ENCODE measurements at places on chromosomes 4 and X.
A peak's percentile ranks its signal among the peaks of the same experiment; 100 is the strongest.

DNA sequence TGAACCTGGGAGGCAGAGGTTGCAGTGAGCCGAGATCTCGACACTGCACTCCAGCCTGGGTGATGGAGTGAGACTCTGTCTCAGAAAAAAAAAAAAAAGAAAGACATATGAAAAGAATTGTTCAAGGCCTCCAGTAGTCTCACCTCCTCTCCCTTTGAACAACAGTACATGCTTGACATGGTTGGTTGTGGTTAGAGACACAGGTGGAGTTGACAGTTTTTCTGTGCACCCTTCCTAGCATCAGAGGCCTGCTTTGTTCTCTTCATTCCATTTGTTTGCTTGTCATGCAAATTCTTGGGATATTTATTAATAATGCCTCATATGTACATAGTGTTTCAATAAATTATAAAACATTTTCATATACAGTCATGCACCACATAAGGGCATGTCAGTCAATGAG, 18.3 kb upstream of the PDCL2 start:
- DNase-seq = no peak

GRCh38 chrX:38055170-38055847, 49.0 kb downstream of the SYTL5 start:
- DNase-seq = no peak

DNA sequence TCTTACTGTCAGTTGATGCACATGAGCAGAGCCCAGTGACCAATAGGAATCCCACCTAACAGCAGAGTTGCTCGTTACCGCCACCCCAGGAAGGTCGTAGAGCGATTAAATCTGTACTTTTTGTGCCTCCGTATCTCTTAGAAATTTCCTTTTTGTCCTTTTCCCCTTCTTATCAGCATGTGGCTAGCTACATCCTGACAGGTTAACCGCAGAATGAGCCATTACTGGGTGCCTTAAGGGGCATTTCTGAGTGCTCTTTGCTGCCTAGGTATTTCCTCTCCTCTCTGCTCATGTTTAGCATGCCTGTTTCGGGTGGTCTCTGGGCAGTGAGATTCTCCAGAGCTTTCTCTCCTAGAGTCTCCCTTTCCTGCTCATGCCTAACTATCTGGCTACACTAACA, 530.5 kb downstream of the FAM133A start:
- no peak for DNase-seq

- no peak for DNase-seq
Measured at GRCh38 chr4:152531479-152531878, 4.4 kb downstream of the FBXW7 start.

- DNase-seq = no peak
Measured at GRCh38 chr4:138736362-138736761, 279.2 kb upstream of the NOCT start.

- no peak for DNase-seq
Measured at GRCh38 chrX:130691576-130691975, 211.4 kb downstream of the ENOX2 start.

GRCh38 chrX:29580560-29580959, 634.8 kb upstream of the MAGEB2 start:
- DNase-seq = no peak

- DNase-seq = no peak
Measured at GRCh38 chrX:63656871-63657580, 128.0 kb downstream of the ARHGEF9 start.

DNA sequence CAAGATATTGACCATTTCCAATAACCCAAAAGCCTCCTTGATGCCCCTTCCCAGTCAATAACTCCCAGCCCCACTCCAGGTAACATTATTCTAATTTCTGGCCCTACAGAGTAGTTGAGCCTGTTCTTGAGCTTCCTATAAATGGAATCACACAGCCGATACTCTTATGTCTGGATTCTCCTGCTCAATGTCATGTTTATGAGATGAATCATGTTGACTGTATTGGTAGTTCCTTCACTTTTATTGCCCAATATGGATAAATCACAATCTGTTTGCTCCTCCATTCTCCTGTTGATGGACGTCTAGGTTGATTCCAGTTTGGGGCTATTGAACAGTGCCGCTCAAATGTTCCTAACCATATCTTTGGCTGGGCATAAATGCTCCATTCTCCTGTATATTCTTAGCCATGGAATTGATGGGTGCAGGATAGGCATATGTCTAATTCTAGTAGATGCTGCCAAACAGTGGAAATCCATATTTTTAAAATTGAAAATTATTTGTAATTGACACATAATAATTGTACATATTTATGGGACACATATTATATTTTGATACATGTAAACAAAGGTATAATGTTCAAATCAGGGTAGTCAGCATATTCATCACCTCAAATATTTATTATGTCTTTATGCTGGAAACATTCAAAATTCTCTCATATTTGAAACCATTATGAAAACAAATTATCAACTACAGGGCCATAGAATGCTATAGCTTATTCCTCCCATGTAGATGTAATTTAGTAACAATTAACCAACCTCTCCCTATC, 40.5 kb upstream of the SLC2A9 start:
- no peak for DNase-seq

GRCh38 chrX:115560211-115560977, 580 bp upstream of the PLS3 start:
- no peak for DNase-seq

- no peak for DNase-seq
Measured at GRCh38 chr4:48653217-48654014, 126.7 kb downstream of the FRYL start.

GRCh38 chr4:23060776-23061175, 368.0 kb downstream of the GBA3 start:
- no peak for DNase-seq

GRCh38 chrX:122439831-122440230, 744.2 kb upstream of the GRIA3 start:
- DNase-seq = no peak

DNA sequence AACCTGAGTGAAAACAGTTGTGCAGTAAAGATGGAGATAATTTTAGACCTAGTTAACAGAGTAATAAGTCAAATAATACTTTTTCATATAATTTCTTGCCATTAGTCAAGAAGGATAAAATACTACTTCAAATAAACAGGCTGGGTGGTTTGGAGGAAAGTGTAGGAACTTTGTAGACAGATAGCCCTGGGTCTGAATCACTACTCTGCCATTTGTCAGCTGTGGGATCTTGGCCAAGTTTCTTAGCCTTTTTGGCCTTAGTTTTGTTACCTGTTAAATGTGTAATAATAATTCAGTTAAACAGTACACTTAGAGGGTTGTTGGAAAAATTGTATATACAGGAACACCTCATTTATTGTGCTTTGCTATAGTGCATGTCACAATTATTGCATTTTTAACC, 163.7 kb downstream of the NPNT start:
- DNase-seq = no peak

DNA sequence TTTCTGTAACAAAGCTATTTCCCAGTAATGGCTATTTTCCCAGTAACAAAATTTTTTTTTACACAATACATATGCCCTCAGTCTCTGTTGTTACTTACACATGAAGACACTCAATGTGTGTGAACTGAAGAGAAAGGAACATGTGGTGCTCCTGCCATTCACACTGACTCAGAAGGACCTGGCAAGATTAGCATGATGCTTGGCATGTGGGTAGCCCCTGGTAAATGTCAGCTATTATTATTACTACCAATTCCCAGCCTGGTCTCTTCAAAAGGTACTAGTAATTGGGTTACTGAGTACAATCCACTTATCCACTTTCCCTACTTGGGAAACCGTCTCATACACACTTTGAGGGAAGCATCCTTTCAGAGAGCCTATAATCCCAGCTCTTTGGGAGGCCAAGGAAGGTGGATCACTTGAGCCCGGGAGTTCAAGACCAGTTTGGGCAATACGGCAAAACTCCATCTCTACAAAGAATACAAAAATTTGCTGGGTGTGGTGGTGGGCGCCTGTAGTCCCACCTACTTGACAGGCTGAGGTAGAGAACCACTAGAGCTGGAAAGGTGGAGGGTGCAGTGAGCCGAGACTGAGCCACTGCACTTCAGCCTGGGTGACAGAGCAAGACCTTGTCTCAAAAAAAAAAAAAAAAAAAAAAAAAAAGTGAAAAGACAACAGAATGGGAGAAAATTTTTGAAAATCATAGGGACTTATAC, 14.6 kb downstream of the RBBP7 start:
- DNase-seq = no peak

- no peak for DNase-seq
Measured at GRCh38 chr4:27366104-27366823, 505.6 kb downstream of the STIM2 start.

GRCh38 chr4:26131711-26132110, 189.1 kb upstream of the RBPJ start:
- no peak for DNase-seq

DNA sequence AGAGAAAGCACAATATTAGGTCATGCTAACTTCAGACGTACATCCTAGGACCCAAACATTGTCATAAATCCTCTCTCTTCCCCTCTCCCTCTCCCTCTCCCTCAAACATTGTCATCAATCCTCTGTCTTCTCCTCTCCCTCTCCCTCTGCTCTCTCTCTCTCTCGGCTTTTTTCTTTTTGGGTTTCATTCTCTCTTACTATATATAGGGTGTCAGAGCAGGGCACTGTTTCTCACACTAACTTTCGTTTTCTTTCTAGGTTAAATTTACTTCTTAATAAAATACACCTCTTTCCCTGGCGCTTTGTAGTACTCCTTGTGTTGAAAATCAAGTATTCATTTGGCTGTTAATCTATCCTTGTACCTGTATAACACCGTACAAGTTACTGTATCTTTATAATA, 37.0 kb upstream of the HERC5 start:
- no peak for DNase-seq

DNA sequence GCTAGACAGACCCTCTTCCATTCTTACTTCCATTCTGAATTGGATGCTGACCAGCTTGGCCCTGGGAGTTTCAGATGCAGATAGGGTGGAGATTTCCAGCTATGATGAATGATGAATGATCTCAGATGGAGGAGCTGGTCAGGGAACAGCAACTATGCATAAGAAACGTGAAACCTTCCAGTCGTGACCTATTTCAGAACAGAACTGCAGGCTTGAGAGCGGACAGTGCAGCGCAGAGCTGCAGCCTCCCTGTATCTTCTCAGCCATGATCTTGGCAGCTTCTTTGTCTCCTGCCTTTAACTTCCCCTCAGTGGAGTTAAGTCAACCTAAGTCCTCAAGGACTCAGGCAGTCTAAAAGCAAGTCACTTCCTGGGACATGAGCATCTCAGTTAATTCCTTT, 43.3 kb upstream of the HAND2 start:
- no peak for DNase-seq

- DNase-seq = no peak
Measured at GRCh38 chr4:8242782-8243560, 26.6 kb upstream of the HTRA3 start.

DNA sequence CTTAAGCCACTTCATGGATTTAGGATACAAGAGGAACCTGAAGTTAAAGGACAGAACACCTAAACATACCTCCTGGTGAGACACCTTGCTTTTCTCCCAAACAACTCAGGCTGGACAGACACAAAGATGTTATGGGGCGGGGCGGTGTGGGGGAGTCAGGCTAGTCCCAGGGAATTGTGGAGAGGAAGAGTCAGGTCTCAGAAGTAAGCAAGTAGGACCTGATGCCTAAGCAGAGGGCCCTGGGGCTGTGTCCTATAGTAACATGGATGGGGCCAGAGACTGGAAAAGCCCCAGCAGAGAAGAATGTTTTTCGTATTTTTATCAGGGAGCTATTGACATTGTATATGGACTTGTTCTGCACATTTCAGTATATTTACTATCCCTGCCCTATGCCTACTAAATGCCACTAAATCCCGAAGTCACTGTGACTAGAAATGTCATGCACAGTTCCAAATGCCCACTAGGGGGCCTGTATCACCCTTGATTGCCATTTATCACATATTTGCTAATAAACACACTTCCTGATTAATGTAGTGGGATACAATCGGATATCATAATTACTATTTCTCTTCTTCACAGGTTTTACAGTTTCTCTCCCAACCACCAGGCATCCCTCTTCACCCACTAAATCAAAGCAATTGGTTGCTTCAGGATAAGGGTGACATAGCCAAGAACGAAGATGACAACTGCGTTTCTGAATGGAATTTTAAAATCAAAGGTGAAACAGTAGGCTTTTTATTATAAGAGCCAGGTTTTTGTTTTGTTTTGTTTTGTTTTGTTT, 23.8 kb upstream of the ARHGAP10 start:
- peak; percentile 35 for DNase-seq

GRCh38 chrX:129111081-129111798, 412.1 kb downstream of the SMARCA1 start:
- no peak for DNase-seq

DNA sequence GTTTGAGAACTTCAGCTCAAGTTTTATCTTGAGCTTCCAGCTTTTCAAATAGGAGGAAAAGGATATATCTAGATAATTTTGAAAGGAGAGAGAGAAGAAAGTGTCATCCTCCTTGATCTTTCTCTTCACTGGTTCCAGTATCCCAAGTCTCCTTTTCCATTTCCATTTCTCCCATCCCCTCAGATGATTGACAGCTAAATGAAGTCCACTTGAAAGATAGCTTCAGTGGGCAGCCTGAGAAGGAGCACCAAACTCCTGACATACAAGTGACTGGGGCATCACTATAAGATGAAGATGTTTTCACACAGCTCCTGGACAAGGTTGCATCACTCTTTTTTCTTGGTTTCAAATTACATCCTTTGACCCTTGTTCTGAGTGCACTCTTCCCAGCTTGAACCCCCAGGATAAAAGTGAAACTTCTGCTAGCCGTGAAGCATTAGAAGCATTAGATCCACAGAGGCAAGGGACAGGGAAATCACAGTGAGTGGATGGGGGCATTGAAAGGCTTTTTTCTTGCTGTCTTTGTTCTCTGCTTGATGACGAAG, 17.5 kb upstream of the MAGEA10 start:
- no peak for DNase-seq

- DNase-seq = no peak
Measured at GRCh38 chrX:9037296-9037695, 3.4 kb upstream of the FAM9B start.

- DNase-seq = no peak
Measured at GRCh38 chr4:151717314-151717713, 43.5 kb downstream of the GATB start.

- DNase-seq = no peak
Measured at GRCh38 chr4:161010227-161010626, 1153.6 kb downstream of the FSTL5 start.

- DNase-seq = no peak
Measured at GRCh38 chr4:88843067-88843685, 145.5 kb upstream of the NAP1L5 start.

GRCh38 chr4:118749347-118749988, 64.3 kb downstream of the METTL14 start:
- DNase-seq = no peak
